CD4-positive, alpha-beta T cell treated with Interleukin-6 at 100 ng/mL for 8 hours (primary cell): ENCODE measurements at places on chromosomes 12 and 14.
A peak's percentile ranks its signal among the peaks of the same experiment; 100 is the strongest.

DNA sequence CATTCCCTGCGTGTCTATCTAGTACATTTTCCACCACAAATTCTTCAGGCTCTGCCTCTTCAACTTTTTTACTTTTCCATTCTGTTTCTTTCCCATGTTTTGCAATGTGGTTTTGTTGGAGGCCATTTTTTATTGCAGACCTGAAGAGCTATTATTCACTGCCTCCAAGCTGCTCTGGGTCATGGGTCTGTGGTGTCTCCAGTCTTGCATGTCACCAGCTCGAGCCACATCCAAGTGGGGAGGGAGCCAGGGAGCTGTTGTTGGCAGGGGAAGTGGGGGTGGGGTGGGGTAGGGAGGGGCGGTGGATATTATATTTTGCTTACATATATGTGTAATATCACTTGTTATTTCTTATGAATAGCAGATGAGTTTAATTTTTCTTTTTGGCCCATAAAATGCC, 69.1 kb downstream of the VEZT start:
- no peak for DNase-seq

DNA sequence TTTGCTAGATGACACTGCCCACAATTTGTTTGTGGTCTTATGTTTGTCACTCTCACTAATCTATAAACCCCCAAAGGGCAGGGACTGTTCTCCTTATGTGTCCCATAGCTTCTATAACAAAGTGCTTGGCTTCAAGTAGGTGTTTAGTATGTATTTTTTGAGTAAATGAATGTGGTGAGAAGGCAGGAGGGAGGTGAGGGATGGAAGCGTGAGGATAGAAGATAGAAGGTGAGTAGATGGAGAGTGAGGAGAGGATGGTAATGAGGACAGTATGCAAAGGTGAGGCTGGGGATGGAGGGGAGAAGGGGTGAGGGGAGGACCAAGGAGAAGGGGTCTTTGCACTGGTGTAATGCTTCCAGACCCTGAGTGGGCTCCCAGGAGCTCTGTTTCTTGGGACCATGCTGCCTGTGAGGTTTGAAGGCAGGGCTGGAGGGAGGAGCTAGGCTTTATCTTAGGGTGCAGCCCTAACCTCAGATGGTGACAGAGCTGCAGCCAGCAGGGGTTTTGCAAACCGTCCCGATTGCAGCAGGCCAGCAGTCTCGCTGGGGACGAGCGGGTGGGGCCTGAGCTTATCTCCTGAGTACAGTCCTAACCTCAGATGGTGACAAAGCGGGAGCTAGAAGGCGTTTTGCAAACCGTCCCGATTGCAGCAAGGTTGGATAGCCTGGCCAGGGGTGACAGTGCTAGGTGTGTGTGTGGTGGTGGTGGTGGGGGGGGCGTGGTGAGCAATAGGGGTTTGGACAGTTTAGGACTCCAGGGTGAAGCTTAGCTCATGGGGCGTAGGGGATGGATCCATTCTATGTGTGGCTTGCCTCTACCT, 6.5 kb downstream of the CEBPE start:
- DNase-seq, result no peak

- no peak for DNase-seq
Measured at GRCh38 chr14:95559203-95559602, 24.4 kb downstream of the GLRX5 start.

DNA sequence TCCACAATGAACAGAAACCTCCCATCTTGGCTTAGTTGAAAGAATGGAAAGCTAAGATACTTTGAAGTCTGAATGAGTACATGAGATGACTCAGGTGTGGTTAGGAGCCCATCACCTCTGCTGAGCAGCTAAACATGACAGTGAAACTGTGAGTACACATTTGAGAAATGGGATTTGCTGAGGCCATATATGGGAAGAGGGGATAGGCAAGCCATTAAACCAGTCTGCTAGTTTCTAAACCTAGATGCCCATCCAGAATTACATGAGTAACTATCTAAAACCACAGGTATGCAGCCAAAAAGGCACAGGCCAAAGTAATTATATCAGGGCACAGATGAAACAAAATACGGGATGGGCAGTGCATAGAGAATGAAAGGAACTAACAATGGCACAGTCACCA, 41.2 kb downstream of the NKX2-1 start:
- DNase-seq, result no peak

- no peak for DNase-seq
Measured at GRCh38 chr12:31899109-31899508, 60.1 kb upstream of the RESF1 start.

- DNase-seq, result peak; percentile 65
Measured at GRCh38 chr12:132153501-132154340, 9.5 kb downstream of the NOC4L start.

GRCh38 chr14:64444984-64445845, 20.1 kb upstream of the AKAP5 start:
- DNase-seq, result peak; percentile 45

DNA sequence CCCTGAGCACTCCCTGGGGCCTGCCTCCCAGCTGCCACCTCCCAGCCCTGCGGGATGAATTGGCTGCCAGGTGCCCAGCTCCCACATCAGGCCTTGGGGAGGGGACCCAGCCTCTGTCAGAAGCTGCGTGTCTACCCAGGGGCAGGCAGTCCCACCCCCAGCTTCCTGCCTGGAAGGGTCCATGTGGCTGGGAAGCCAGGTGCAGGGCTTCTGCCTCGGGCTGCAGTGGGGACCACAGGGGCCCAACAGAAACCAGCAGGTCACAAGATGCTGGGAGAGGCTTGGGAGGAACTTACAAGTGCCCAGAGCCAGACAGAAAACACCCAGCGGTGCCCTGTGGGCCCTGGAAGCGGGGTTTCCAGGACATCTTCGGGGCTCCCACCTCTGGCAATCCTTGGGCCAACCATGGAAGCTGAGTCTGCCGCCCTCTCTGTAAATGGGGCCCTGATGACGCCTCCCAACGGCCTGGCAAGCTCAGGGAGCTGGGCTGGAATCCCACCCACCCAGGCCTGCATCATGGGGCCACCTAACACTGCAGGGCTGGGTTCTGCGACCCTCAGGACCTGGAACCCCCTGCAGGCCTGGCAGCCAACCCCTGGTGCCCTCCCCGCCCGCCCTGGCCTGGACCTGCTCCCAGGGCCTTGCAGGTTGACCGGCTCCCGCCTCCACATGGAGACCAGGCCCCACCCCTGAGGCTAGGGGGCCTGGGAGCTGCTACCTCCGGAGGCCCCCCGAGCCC, 36.6 kb downstream of the CCNK start:
- no peak for DNase-seq

GRCh38 chr12:5203274-5203673, 159.6 kb downstream of the KCNA5 start:
- DNase-seq, result no peak

DNA sequence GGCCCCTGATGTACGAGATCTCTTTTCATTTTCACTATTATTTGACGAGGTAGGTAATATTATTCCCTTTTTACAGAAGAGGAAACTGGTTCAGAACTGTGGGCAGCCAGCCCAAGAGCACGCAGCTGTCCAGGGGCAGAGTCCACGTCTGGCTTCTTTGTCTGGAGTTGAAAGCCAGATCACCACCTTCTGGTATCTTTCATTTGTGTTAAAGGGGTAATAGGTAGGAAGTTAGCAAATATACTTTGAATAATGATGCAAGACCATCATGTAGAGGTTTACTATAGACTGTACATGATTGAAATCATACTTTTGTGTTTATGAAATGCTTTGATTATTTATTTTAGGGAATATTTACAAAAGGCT, 144.1 kb upstream of the AMIGO2 start:
- DNase-seq, result no peak
